ENCODE measurements at places on chromosomes 11 and 22.
A peak's percentile ranks its signal among the peaks of the same experiment; 100 is the strongest.

DNA sequence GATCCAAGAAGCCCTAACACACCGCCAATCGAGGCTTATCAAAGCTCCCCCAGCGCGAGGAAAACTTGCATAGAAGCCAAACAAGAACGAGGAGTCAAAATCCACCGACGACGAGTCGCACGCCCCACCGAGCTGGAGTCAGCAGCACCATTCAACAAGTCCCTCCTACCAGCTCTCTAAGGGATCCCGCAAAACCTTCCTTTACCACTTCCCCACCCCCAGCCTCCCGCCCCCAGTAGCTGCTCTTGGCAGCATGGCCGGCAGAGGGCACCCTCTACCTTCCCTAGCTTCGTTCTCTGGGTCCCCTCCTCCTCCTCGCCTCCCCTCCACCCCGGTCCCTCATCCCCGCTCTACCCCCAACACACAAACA is 1.4 kb downstream of the BDNF start:
- DNase-seq = peak; percentile 56

GRCh38 chr11:209275-210121 is 2.0 kb downstream of the RIC8A start:
- no peak for DNase-seq

DNA sequence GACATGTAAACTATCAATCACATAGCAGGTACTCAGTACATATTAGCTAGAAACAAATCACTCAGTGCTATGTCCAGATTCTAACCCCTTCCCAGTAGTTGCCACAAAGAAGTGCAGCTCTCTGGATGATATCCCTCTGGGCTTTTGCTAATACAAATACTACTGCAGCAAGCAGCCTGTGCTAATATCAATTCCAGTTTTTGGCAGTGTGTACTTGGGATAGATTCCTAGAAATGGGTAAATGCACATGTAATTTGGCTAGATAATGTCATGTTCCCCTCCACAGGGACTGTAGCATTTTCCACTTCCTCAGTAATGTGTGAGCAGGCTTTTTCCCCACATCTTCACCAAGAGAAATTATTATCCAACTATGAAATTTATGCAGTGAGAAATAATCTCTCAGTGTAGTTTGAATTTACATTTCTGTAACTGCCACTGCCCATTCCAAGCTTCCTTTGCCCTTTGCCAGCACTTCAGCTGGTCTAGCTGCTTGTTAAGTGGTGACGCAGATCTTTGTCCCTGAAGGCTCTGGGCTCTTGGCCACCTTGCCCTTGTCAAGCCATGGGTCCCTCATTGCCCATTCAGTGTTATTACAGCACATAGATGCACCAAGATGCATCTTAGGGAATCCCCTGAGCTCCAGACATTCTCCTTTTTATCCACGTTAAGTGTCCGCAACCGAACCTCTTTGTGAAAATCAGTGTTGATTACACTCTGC is 107.1 kb upstream of the CLPB start:
- no peak for DNase-seq

DNA sequence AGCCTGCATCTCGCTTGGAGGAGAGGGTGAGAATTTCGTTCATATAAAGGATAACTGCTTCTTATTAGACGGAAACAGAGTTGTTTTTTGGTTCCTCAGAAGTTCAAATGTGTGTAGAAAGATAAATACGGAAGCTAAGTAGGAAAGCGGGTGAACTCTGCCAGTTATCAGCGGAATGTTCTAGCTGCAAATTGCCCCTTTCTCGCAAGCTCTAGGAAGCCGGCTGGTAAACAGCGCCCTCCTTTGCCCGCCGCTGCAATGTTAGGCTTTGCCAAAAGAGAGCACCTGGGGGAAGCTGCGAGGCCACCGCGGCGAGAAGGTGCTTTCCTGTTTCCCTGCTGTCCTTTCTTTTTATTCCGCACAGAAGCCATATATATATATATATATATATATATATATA is 67.0 kb downstream of the IGLL5 start:
- peak; percentile 19 for DNase-seq

GRCh38 chr11:15580056-15580774 is 465.5 kb downstream of the INSC start:
- DNase-seq = no peak

GRCh38 chr11:12716816-12717215 is 42.6 kb downstream of the TEAD1 start:
- no peak for DNase-seq
